Panc1 (cell line): ENCODE measurements at places on chromosomes 2 and 18.

- no peak for DNase-seq
- peak overlapping the region; percentile 48; the same call in 1 of the 2 replicates for H3K27ac ChIP-seq
- H3K4me3 ChIP-seq, result peak overlapping the region; percentile 62
- H3K36me3 ChIP-seq, result no peaks in the 10 kb centered on the region
- H3K4me1 ChIP-seq, result peaks cover 10% of the 10 kb centered on the region
Measured at GRCh38 chr18:26656944-26657536, 108.7 kb upstream of the KCTD1 start.

DNA sequence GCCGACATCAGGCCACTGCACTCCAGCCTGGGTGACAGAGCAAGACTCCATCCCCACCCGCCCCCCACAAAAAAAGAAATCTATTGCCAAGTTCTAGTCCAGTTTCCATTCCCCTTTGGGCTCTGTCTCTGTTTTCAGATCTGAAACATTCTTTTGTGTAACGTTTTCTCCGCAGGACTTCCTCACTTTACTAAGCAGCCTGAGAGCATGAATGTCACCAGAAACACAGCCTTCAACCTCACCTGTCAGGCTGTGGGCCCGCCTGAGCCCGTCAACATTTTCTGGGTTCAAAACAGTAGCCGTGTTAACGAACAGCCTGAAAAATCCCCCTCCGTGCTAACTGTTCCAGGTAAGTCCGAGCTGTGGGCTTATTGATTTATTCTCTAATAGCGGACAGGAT, 48.8 kb downstream of the MERTK start:
- H3K4me1 ChIP-seq, result no peaks in the 10 kb centered on the region
- DNase-seq, result no peak
- H3K36me3 ChIP-seq, result no peaks in the 10 kb centered on the region
- no peaks in the 10 kb centered on the region for H3K27me3 ChIP-seq

GRCh38 chr2:217077831-217078407, 218.1 kb upstream of the TNP1 start:
- no peaks in the 10 kb centered on the region for H3K27me3 ChIP-seq
- no peak for DNase-seq
- H3K4me3 ChIP-seq, result no peak overlapping the region
- no peak overlapping the region for H3K27ac ChIP-seq
- H3K4me1 ChIP-seq, result no peaks in the 10 kb centered on the region

DNA sequence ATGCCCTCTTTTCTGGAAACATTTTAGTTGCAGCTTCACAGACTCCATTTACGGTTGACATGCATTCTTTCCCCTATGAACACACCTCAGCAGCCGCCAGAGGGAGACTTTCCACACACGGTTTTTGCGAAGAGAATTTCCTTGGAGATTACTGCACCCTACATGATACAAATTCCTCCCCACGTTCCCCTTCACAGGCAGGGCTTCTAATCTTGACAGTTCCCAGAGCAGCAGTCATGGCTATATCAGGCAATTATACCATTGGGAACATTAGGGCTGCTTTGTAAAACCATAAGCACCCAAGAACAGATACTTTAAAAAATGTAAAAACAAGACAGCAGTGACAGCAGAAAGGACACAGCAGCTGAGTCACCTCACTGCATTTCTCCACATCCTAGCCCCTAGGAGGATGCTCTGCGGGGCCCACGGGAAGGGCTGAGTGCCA, 253.8 kb downstream of the TGIF1 start:
- H3K27ac ChIP-seq, result peak overlapping the region; percentile 90
- peak; percentile 45 for DNase-seq
- H3K4me1 ChIP-seq, result peaks cover 29% of the 10 kb centered on the region
- H3K36me3 ChIP-seq, result no peaks in the 10 kb centered on the region

GRCh38 chr2:27795868-27796277, 24.4 kb downstream of the MRPL33 start:
- H3K4me1 ChIP-seq, result peaks cover 5% of the 10 kb centered on the region
- H3K27me3 ChIP-seq, result no peaks in the 10 kb centered on the region
- no peak overlapping the region for H3K4me3 ChIP-seq

- H3K36me3 ChIP-seq, result no peaks in the 10 kb centered on the region
- no peaks in the 10 kb centered on the region for H3K27me3 ChIP-seq
- H3K4me3 ChIP-seq, result no peak overlapping the region
- no peak for DNase-seq
Measured at GRCh38 chr2:164898475-164898874, 56.9 kb downstream of the SLC38A11 start.

- no peaks in the 10 kb centered on the region for H3K27me3 ChIP-seq
- no peak overlapping the region for H3K4me3 ChIP-seq
- no peak for DNase-seq
- H3K27ac ChIP-seq, result no peak overlapping the region
- H3K4me1 ChIP-seq, result peaks cover 47% of the 10 kb centered on the region
Measured at GRCh38 chr2:224572338-224572737, 12.8 kb downstream of the CUL3 start.

DNA sequence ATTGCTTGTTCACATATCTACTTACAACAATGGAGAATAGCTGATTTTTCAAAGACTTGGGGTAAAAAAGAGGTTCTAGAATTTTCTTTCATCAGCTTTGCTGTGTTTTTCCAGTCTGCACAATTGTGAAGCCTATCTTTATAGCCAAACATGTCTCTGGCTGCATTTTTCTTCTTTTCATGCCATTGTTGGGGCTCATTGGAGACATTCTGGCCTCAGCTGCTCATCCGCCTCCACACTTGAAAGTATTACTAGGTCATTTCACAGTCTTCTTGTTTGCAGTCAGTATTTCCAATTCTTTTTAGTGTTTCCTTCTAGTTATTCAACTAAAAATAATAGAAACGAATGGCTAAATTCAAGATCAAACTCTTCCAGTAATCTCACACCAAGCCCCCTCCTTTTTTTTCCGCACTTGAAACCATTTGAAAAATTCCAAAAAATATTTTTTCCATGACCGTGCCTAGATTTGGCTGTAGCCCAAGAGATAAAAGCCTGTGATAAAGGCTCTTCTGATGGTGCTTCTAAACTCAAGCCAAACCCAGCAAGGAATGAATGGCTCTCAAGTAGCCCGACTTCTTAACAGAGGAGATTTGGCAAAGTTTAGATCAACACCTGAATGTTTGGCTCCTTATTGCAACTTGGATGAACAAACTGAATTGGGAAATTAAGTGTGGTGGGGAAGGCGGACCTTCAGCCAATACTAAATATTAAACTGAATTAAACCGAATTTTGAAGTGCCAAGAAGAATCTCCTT, 103.4 kb downstream of the NRP2 start:
- H3K27me3 ChIP-seq, result peaks cover 14% of the 10 kb centered on the region
- no peak overlapping the region for H3K27ac ChIP-seq
- no peak for DNase-seq
- no peak overlapping the region for H3K4me3 ChIP-seq
- no peaks in the 10 kb centered on the region for H3K36me3 ChIP-seq
- no peaks in the 10 kb centered on the region for H3K4me1 ChIP-seq

GRCh38 chr18:31801078-31801477, 40.4 kb upstream of the SLC25A52 start:
- H3K27ac ChIP-seq, result no peak overlapping the region
- no peak for DNase-seq
- no peaks in the 10 kb centered on the region for H3K27me3 ChIP-seq
- H3K36me3 ChIP-seq, result no peaks in the 10 kb centered on the region

- no peaks in the 10 kb centered on the region for H3K36me3 ChIP-seq
- no peaks in the 10 kb centered on the region for H3K27me3 ChIP-seq
Measured at GRCh38 chr2:192072261-192072660, 122.5 kb downstream of the TMEFF2 start.

GRCh38 chr2:88925770-88926462, 234.4 kb downstream of the RPIA start:
- no peaks in the 10 kb centered on the region for H3K4me1 ChIP-seq
- H3K4me3 ChIP-seq, result no peak overlapping the region
- H3K27me3 ChIP-seq, result peaks cover 8% of the 10 kb centered on the region; the same call in 1 of the 2 replicates
- no peak overlapping the region for H3K27ac ChIP-seq
- no peaks in the 10 kb centered on the region for H3K36me3 ChIP-seq
- no peak for DNase-seq

DNA sequence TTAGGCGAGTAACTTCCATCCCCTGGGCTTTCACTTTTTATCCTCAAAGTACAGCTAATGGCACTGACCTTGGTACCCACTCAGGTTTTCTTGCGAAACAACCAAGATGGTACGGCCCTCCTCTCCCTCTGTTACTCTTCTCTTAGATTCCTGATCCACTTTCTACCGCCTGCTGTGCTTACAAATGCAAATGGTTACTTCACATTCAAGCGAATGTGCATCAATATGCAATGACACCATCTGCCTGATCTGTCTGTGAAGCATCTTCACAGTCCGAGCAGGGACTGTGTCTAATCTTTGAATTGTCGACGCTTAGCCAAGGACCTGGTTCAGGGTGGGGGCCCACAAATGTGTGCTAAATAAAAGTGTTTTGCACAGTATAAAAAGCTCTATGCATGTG, 112.2 kb downstream of the TRIB2 start:
- H3K27me3 ChIP-seq, result no peaks in the 10 kb centered on the region
- no peaks in the 10 kb centered on the region for H3K4me1 ChIP-seq
- no peak overlapping the region for H3K27ac ChIP-seq

- peak overlapping the region; percentile 91 for H3K27ac ChIP-seq
- H3K36me3 ChIP-seq, result no peaks in the 10 kb centered on the region; the same call in none of the 2 replicates
- H3K4me3 ChIP-seq, result peak overlapping the region; percentile 94
- peaks cover 63% of the 10 kb centered on the region for H3K4me1 ChIP-seq
Measured at GRCh38 chr2:10305715-10306114, 3.0 kb downstream of the HPCAL1 start.

GRCh38 chr2:129741623-129742022, 237.8 kb upstream of the RAB6C start:
- DNase-seq, result no peak
- no peaks in the 10 kb centered on the region for H3K36me3 ChIP-seq
- H3K27ac ChIP-seq, result no peak overlapping the region

- H3K27me3 ChIP-seq, result no peaks in the 10 kb centered on the region
- no peak overlapping the region for H3K27ac ChIP-seq
- DNase-seq, result no peak
Measured at GRCh38 chr18:57003342-57003741, 143.5 kb upstream of the BOD1L2 start.

DNA sequence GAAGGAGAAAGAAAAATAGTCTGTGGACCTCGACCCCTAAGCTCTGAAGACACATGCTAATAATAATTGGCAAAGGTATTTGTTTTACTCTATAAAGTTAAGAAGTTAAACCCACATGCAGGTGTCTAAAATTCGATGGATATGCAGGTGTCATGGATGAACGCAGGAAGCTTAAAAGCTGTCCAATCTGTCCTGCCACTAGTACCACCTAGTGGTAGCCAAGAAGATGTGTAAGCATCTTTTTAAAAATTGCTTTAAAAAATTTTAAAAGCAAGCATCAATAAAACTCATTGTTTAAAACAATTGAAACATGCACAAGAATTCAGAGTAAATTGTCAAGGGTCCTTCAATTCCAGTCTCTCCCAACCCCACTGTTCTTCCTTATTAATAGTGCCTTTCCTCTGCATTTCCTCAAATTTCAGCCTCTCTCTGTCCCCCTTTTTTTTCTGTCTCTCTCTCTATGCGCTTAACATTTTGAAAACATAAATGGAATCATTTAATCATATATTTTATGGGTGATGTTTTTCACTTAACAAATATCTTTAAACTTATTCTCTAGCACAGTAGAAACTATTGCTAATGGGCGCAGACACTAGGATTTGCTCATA, 30.6 kb upstream of the PPP3R1 start:
- no peaks in the 10 kb centered on the region for H3K36me3 ChIP-seq
- H3K27ac ChIP-seq, result no peak overlapping the region

DNA sequence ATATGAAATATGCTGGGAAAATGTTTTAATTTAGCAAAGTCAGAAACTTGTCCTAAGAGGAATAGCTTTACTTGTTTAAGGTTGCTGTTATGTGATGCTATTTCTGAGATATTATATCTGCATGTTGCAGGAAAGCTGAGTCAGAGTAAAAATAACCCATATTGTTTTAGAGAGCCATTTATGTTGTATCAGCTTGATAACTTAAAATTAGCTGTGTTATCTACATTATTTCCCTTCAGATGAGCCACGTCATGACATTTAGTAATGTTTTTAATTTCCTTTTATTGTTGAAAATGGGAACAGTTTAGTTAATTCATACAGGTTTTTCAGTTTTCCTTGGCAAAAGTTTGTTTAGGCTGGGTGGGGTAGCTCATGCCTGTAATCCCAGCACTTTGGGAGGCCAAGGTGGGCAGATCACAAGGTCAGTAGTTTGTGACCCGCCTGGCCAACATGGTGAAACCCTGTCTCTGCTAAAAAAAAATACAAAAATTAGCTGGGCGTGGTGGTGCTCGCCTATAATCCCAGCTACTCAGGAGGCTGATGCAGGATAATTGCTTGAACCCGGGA, 55.8 kb downstream of the TTC27 start:
- H3K36me3 ChIP-seq, result no peaks in the 10 kb centered on the region
- H3K4me1 ChIP-seq, result no peaks in the 10 kb centered on the region
- no peak overlapping the region for H3K4me3 ChIP-seq

DNA sequence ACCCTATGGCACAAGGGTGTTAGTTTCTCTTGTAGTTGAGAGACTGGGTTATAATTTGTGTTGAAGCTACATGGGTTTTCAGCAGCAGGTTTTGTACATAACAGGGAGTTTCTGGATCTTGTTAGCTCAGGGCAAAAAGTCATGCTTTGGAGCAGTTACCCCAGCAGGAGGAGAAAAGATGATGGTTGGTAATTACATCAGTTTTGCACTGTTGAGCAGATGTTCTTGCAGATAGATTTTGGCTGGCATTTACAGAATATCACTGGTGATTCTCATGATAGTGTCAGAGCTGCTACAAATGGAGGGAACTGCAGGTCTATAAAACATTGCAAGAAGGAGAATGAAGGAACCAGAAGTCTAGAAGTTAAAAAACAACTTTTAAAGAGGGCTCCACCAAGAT, 215.2 kb upstream of the ATP5MC3 start:
- H3K27ac ChIP-seq, result no peak overlapping the region
- H3K36me3 ChIP-seq, result no peaks in the 10 kb centered on the region
- DNase-seq, result no peak
- H3K4me1 ChIP-seq, result no peaks in the 10 kb centered on the region

DNA sequence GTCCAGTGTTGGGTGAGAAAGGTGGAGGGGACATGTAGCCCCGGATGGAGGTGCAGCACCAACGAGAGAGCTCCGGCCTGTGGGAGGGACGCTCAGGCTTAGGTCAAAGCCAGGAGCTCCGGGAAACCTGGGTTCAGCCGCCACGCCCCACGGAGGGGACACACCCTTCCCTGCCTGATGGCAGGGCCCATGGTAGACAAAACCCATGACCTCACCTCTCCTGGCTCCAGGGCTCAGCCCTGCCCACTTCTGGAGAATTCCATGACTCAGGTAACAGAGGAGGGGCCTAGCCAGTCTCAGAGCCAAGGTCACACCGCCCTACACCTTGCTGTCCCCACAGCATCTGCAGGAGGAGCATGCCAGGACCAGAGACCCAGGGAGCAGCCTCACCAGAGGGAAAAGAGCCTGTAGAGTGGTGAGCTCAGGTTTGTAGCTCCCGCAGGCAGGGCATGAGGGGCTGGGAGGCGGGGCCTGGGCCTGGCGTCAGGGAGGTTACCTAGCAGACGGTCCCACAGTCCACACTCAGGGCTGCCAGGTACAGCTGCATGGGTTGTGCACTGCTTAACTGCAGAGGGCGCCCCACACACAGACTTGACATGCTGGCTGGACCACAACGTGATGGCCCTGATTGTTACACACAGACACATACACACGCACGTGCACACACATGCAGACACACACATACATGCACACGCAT, 70.8 kb upstream of the SMAD7 start:
- no peaks in the 10 kb centered on the region for H3K27me3 ChIP-seq
- no peak overlapping the region for H3K4me3 ChIP-seq
- no peak overlapping the region for H3K27ac ChIP-seq
- H3K36me3 ChIP-seq, result no peaks in the 10 kb centered on the region
- peaks cover 9% of the 10 kb centered on the region for H3K4me1 ChIP-seq
- DNase-seq, result no peak

GRCh38 chr2:68425503-68425902, 41.6 kb downstream of the FBXO48 start:
- H3K4me1 ChIP-seq, result no peaks in the 10 kb centered on the region
- no peak overlapping the region for H3K4me3 ChIP-seq
- no peaks in the 10 kb centered on the region for H3K36me3 ChIP-seq
